Panc1 (cell line): ENCODE measurements at places on chromosomes 12 and 14.

- no peak for DNase-seq
These were observed 43.8 kb downstream of the RIMBP2 start for GRCh38 chr12:130672089-130672820.

GRCh38 chr14:64987438-64987767 lies 708 bp downstream of the FNTB start:
- DNase-seq, result no peak

- no peak for DNase-seq
These were observed 396.8 kb downstream of the NUAK1 start for GRCh38 chr12:105741786-105742566.

- no peak for DNase-seq
These were observed 167.5 kb downstream of the BTG1 start for GRCh38 chr12:91978143-91978542.

- no peak for DNase-seq
These were observed 37.2 kb downstream of the HECTD1 start for GRCh38 chr14:31170411-31170810.

DNA sequence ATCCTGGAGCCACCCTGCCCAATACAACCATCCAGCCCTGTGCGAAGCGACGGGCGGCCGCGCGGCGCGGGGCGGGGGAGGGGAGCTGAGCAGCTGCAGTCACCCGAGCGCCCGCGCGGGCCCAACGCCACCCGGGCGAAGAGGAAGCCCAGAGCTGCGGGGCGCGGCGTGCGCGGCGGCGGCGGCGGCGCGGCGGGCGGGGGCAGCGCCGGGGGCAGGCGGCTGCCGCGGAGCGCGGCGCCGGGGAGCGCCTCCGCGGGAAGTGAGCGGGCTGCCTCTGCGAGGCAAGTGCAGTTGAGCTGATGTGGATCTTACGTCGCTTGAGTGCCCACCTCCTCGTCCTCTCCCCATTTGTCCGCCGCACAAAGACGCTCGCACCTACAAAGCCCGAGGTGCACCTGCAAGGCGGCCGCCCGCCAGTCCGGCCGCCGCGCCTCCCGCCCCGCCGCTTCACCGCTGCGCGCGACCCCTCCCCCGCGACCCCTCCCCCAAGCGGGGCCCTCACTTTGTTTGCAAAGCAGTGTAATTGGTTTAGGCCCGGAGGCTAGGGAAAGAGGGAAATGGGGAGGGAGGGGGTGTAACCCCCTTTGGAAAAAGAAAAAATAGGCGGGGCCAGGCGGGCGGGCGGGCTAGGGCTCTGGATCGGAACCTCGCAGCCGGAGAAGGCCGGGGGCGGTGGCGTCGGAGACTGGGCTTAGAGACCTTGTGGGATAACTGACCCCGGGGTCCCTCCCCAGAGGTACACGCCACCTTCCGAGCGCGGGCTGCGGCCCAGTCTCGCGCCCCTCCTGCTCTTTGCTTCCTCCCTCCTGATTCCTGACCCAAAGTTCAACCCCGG lies at the start of the genes FOXA1 and TTC6:
TSS of gene FOXA1 (minus strand) at position 279 of the 838 bp plus-strand sequence. CDS start at position 2, 277 bp downstream.
TSS of gene TTC6 (plus strand) at position 659 of the 838 bp plus-strand sequence. CDS start 26,436 bp downstream, outside the sequence.
- DNase-seq, result no peak

DNA sequence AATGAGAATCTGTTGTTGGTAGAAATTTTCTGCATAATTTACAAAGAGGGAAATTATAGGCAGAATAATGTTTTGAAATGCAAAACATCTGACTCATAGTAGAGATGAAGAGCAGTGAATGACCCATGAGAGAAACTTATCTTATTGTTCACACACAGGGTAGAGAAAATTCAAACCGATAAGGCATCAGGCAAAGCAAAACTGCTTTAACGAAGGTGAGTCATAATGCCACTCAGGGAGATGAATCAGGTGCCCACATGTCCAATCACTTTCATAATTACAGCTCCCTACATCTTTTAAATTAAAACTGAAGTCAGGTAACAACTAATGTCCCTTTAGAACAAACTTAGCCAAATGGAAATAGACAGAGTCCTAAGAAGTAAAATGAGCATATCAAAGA lies 265.6 kb upstream of the GARIN6 start:
- no peak for DNase-seq

DNA sequence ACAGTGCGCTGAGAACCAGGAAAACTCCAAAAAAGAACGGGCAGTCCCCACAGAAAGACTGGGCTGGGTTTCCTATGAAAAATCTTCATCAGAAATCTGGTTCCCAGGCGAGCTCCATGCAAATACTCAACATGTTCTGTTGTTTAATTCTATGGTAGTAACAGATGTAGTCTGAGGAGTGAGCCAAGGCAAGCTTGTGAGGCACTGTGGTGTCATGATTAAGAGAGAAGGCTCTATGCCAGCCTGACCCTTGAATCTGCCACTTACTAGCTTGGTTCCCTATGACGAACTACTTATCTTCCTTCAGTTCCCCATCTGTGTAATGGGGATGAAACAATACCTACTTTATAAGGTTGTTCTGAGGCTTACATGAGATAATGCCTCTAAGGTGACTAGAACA lies 10.7 kb downstream of the POMT2 start:
- no peak for DNase-seq

GRCh38 chr12:48459259-48459658 lies 13.1 kb upstream of the ANP32D start:
- no peak for DNase-seq

DNA sequence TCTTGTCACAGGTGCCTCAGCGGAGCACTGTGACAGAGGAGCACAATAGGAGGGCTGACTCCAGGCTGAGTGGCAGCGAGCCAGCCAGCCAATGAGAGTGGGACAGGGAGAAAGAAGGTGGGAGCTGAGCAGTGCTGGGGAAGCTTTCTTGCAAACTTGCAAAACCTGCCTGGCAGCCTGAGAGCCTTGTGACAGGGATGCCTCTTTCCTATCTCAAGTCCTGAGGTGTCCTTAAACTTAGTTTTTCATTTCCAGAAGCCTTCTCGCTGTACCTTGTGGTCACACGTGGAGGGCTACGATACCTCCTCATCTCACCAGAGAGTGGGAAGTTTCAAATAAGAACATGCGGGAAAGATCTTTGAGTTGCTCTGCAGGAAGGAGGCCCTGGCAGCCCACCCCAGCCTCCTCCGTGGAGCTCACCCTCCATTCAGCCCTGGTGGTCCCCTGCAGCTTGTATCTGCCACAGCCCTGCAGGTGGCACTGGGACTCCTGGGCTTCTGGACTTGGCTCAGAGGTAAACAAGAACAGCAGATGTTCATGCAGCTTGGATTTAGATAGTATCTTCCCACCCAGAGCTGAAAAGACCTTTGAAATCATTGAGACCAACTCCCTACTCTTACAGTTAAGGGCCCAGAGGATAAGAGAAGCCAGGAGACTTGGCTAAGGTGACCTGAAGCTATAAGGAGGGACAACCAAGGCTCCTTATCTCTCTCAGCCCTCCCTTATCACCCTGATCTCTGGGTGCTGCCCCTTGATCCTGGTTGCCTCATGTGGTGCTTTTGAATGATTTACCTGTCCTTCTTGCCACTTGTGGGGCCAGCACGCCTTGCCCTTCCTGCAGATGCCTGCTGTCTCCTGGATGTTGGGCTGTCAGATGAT lies 153.5 kb upstream of the MAX start:
- DNase-seq, result no peak

DNA sequence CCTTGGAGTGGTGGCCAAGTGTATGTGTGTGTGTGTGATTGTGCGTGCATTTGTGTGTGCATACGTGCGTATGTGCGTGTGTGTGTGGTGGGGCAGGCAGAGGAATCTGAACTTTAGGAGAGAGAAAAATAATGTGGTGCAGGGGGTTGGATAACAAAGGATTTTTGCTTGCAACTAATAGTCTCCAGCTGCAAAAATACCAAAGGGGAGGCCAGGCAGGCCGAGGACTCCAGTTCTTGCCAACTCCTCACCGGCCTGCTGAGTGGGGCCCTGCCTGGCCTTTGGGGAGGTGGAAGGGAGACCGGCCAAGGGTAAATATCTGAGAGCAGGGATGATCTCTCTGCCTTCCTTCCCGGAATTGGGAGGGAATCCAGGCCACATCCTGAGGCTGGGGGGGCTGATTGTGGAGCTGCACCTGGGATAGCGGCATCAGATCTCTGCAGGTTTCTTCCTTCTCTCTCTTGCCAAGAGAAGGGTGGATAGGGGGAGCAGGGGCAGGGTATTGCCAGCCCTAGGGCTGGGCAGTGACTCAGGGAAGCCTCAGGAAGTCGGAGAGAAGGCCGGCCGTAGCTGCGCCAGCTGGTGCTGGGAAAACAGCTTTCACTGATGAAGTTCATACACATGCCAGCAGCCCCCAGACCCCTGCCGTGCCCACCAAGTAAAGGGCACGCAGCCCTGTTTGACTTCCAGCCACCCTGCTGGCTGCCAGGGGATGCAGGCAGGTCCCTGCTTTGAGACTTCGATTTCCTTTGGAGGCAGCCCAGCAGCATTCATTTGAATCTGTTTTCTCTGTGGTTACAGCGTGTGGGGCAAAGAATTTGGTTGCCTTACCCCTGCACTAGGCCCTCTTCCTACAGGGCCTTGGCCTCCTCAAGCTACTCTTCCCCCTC lies 4.6 kb upstream of the LRP1-AS start:
- DNase-seq, result no peak

GRCh38 chr12:91885851-91886731 lies 259.6 kb downstream of the BTG1 start:
- DNase-seq, result no peak
